ENCODE measurements at places on chromosomes 13 and 19. TPM values are rescaled to one million over a fixed set of nuclear protein-coding genes. Genes with fewer than 3 reads are reported as not detected.

Gene METTL21C
- total RNA-seq: 1.8 TPM

Gene SMIM17
- total RNA-seq: 0.65 TPM

Gene MYDGF
- total RNA-seq: 61.2 TPM

Gene FBL
- total RNA-seq: 105 TPM

Gene ATP7B
- 1.3 TPM for total RNA-seq

Gene ZMYM5
- total RNA-seq: 21.0 TPM

Gene NCR1
- total RNA-seq: not detected

Gene ANKRD27
- total RNA-seq: 29.6 TPM

Gene CGB5
- not detected for total RNA-seq

Gene PINLYP
- total RNA-seq: 6.4 TPM

Gene KIR3DL2
- not detected for total RNA-seq

Gene WDR88
- total RNA-seq: not detected

Measured in fibroblast of the aortic adventitia (primary cell).